ENCODE measurements at places on chromosomes 6 and 20. TPM values are rescaled to one million over a fixed set of nuclear protein-coding genes. Genes with fewer than 3 reads are reported as not detected.
A peak's percentile ranks its signal among the peaks of the same experiment; 100 is the strongest.

The MED23 gene
- 67.4 TPM for total RNA-seq

The DZANK1 gene
- 2.7 TPM for total RNA-seq

The RHAG gene
- total RNA-seq = not detected

The DUSP15 gene
- not detected for total RNA-seq

The MPIG6B gene
- total RNA-seq = 12.8 TPM

The AIG1 gene
- 6.2 TPM for total RNA-seq

The SLC17A3 gene
- total RNA-seq = 1.5 TPM

The KLC4 gene
- 37.4 TPM for total RNA-seq

The CAGE1 gene
- total RNA-seq = 0.70 TPM

GRCh38 chr6:96157018-96157565, 141.3 kb downstream of the FUT9 start:
- no peak overlapping the region for H3K27ac ChIP-seq
- no peaks in the 10 kb centered on the region for H3K36me3 ChIP-seq
- H3K27me3 ChIP-seq = no peaks in the 10 kb centered on the region
- no peak overlapping the region for H3K4me3 ChIP-seq
- DNase-seq = no peak

DNA sequence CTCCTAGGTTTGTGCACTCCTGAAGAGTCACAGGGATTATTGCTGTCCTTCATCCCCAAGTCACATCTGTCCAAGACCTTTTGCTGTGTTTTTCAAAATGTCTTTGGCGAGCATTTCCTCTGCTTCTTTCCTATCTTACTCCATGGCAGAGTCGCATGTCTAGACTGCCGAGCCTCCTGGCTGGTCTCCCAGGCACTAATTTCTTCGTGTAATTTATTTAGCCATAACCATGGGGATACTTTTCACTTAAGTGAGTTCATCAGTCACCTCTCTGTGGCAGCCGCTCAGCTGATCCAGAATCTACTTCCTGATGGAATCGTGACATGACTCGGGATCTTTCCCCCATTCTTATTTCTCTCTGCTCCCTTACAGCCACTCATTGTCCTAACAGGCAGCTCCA, 25.8 kb downstream of the ADGRF5 start:
- DNase-seq = no peak
- H3K4me1 ChIP-seq = no peaks in the 10 kb centered on the region
- no peak overlapping the region for H3K27ac ChIP-seq

DNA sequence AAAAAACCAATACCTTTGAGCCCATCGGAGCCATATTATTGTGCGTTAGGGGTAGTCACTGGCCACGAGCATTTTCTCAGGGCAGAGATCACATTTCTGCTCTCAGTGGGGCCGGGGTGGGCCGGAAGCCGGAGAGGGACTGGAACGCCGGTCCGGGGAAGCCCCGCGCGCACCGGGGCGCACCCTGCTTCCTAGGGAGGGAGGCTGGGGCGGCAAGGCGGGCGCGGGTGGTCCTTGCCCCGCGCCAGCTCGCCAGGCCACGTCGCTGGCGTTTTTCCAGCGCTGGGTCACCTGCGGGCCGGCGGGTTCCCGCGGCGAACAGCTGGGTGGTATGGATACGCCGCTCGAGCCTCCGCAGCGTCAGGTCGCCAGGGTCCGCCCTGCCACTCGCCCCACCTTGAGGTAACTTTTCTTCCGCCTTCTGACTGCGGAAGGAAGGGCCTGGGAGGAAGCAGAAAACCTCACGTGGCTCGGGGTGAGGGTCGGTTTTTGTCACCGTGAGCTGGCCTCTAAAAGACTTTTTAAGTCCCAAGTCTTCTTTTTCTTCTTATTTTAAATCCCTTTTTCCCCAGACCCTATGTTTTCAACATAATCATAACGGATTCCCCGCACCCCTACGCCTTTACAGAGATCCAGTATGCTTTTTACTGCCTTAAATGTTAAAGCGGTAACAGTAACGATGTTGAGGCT, 2.7 kb upstream of the EEF1A1 start:
- peak overlapping the region; percentile 51 for H3K4me3 ChIP-seq
- peak overlapping the region; percentile 98 for H3K27ac ChIP-seq
- peaks cover 34% of the 10 kb centered on the region for H3K4me1 ChIP-seq

- peak overlapping the region; percentile 92 for H3K4me3 ChIP-seq
- peak overlapping the region; percentile 99 for H3K27ac ChIP-seq
These were observed 5.3 kb upstream of the ZNF184 start for GRCh38 chr6:27478141-27478705.

GRCh38 chr20:52103335-52103912, 88.2 kb downstream of the ZFP64 start:
- peaks cover 31% of the 10 kb centered on the region for H3K4me1 ChIP-seq
- no peak for DNase-seq
- no peaks in the 10 kb centered on the region for H3K36me3 ChIP-seq
- H3K27me3 ChIP-seq = peaks cover 26% of the 10 kb centered on the region
- H3K4me3 ChIP-seq = peak overlapping the region; percentile 11
- no peak overlapping the region for H3K27ac ChIP-seq

- H3K4me3 ChIP-seq = no peak overlapping the region
- H3K36me3 ChIP-seq = no peaks in the 10 kb centered on the region
- no peaks in the 10 kb centered on the region for H3K4me1 ChIP-seq
- H3K27me3 ChIP-seq = no peaks in the 10 kb centered on the region
- no peak for DNase-seq
- H3K27ac ChIP-seq = no peak overlapping the region
These were observed 72.6 kb downstream of the CD109 start for GRCh38 chr6:73768558-73768957.

DNA sequence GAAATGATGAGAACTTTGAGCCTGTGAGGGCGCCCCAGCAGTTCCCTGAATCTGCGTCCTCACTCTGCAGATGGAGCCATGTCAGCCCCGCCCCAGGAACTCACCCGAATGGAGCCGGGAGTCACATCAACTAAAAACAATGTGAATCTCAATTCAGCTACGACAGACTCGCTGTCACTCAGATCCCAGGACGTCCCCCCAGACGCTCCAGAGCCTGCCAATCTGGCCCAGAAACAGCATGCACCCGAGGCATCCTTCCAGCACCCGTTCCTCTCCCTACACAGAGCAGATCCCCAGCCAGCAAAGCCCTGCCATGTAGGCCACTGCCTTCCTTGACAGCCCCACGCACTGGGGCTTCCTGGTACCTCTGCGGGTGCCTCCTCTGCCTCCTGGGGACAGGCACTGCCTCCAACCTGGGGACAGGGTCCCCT, 248.0 kb downstream of the TTLL2 start:
- no peak overlapping the region for H3K27ac ChIP-seq
- no peaks in the 10 kb centered on the region for H3K27me3 ChIP-seq
- no peak overlapping the region for H3K4me3 ChIP-seq

DNA sequence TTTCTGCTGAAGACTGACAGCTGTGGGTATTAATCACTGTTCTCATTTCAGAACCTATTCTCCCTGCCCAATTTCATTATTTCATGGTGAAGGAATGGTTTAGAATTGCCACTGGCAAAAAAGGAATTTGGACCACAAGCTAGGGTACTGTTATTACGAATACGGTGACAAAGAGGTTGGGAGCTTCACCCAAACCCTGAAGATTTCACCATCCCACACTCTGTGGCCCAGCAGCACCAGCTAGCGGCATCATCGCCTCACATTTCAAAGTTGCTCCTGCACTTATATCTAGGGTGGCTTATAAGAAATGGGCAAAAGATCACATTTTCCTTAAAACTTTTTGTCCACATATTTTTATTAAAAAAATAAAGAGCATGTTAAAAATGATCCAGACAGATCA, 236.1 kb downstream of the SYNDIG1 start:
- no peak overlapping the region for H3K4me3 ChIP-seq
- DNase-seq = no peak
- H3K36me3 ChIP-seq = no peaks in the 10 kb centered on the region
- no peaks in the 10 kb centered on the region for H3K4me1 ChIP-seq
- H3K27ac ChIP-seq = no peak overlapping the region

DNA sequence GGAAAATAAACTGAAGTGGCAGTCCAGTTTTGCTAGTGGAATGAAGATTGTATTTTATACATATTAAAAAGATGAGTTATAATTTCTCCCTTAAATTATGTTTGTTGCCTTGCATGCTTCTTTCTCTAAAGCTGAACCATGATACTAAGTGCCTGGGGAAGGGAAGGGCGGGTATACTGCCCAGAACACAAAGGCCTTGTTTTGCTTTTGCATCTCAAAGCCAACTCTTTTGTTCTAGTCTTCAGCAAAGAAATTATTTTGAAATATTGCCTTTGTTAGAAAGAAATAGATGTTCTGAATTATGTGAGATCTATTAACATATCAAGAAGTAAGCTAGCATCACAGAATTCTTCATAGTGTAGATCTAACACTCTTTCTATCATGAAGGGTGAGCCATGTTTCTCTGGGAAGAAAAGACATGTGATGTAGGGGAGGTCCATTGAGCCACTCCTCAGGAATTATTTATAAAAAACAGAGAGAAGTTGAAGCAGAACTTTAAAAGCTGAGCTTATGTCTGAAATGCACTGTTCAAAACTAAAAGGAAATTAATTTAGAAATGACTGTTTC, 108.4 kb downstream of the RIMS1 start:
- H3K4me3 ChIP-seq = no peak overlapping the region
- DNase-seq = no peak
- H3K27me3 ChIP-seq = no peaks in the 10 kb centered on the region
- no peaks in the 10 kb centered on the region for H3K4me1 ChIP-seq

DNA sequence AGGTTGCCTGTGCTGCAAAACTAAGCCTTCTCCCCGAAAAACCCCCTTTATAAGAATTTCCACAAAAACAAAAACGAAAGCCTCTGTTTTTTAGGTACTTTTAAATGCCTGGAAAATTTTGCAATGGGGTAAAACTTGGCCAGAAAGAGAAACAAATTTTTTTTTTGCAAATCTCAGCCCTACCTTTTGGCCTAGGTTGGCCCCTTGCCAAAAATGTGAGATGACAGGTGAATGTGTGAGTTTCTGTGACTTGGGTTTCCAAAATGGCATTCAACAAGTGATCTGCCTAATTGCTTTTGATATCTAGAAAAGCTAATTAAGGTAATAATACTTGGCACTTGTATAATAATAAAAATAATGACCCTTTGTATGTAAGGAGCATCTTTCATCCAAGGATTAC, 48.4 kb downstream of the MAFB start:
- H3K4me3 ChIP-seq = no peak overlapping the region
- no peaks in the 10 kb centered on the region for H3K4me1 ChIP-seq
- no peaks in the 10 kb centered on the region for H3K27me3 ChIP-seq
- DNase-seq = no peak
- H3K36me3 ChIP-seq = no peaks in the 10 kb centered on the region

DNA sequence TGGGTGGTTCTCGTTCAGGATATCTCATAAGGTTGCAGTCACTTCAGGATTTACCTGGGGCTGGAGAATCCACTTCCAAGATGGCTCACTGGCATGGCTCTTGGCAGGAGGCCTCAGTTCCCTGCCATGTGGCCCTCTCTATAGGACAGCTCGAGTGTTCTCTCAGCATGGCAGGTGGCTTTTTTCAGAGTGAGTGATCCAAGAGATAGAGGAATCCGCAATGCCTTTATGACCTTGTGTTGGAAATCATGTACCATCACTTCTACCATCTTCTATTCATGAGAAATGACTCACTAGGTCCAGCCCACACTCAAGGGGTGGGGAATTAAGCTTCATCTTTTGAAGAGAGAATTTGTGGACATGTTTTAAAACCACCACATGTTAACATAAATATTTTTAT, 37.8 kb downstream of the PPP1R16B start:
- H3K4me1 ChIP-seq = peaks cover 40% of the 10 kb centered on the region
- H3K27ac ChIP-seq = peak overlapping the region; percentile 73
- H3K27me3 ChIP-seq = no peaks in the 10 kb centered on the region
- H3K36me3 ChIP-seq = peaks cover 4% of the 10 kb centered on the region
- no peak overlapping the region for H3K4me3 ChIP-seq
- no peak for DNase-seq

- no peaks in the 10 kb centered on the region for H3K36me3 ChIP-seq
- DNase-seq = no peak
- no peak overlapping the region for H3K4me3 ChIP-seq
- H3K27ac ChIP-seq = no peak overlapping the region
These were observed 33.9 kb downstream of the ADTRP start for GRCh38 chr6:11744753-11745152.

- no peak overlapping the region for H3K4me3 ChIP-seq
- H3K36me3 ChIP-seq = no peaks in the 10 kb centered on the region
- H3K27me3 ChIP-seq = no peaks in the 10 kb centered on the region
- no peak overlapping the region for H3K27ac ChIP-seq
- DNase-seq = no peak
- no peaks in the 10 kb centered on the region for H3K4me1 ChIP-seq
These were observed 246.7 kb downstream of the FOXC1 start for GRCh38 chr6:1856381-1856780.

GRCh38 chr20:46209930-46210671, 92.0 kb downstream of the CD40 start:
- H3K27me3 ChIP-seq = no peaks in the 10 kb centered on the region
- H3K4me3 ChIP-seq = no peak overlapping the region
- peaks cover 18% of the 10 kb centered on the region for H3K4me1 ChIP-seq
- H3K36me3 ChIP-seq = no peaks in the 10 kb centered on the region
- DNase-seq = no peak

- H3K4me3 ChIP-seq = no peak overlapping the region
- H3K27ac ChIP-seq = no peak overlapping the region
- H3K4me1 ChIP-seq = peaks cover 1% of the 10 kb centered on the region
- H3K36me3 ChIP-seq = no peaks in the 10 kb centered on the region
These were observed 98.0 kb upstream of the FOXA2 start for GRCh38 chr20:22682381-22682780.

GRCh38 chr6:69942485-69942884, 76.1 kb downstream of the COL19A1 start:
- no peaks in the 10 kb centered on the region for H3K4me1 ChIP-seq
- H3K36me3 ChIP-seq = no peaks in the 10 kb centered on the region
- H3K4me3 ChIP-seq = no peak overlapping the region
- no peak for DNase-seq
- no peak overlapping the region for H3K27ac ChIP-seq
- H3K27me3 ChIP-seq = no peaks in the 10 kb centered on the region

DNA sequence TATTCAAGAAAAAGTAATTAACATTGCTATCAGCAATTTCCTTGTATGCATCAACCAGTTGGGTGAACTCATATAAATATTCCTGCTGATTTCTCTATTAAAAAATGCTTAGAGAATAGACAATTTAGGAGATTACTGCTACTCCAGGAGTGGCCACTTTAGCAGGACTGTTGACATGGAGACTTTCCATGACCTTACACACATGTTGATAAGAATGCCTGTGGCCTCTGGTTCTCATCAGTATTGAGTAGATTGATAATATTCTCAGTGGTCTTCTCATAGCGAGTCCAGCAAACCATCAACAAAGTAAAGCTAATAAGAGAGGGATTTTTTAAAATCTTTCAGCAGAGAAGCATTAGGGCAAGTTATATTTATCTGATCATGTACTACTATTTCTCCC, 208.4 kb upstream of the MARCKS start:
- no peaks in the 10 kb centered on the region for H3K36me3 ChIP-seq
- no peaks in the 10 kb centered on the region for H3K4me1 ChIP-seq
- no peaks in the 10 kb centered on the region for H3K27me3 ChIP-seq
- no peak for DNase-seq
- no peak overlapping the region for H3K27ac ChIP-seq
